Left lobe of liver (tissue), 2 donors: ENCODE measurements at places on chromosomes 2 and 18. TPM values are rescaled to one million over a fixed set of nuclear protein-coding genes. Genes with fewer than 3 reads are reported as not detected.

The UGT1A10 gene
- 0.45 TPM for total RNA-seq

The LAMA1 gene
- total RNA-seq: 0.33 TPM

The ANKMY1 gene
- total RNA-seq: 13.1 TPM

The AGFG1 gene
- 21.9 TPM for total RNA-seq

The INHA gene
- 0.20 TPM for total RNA-seq

The UPP2 gene
- 0.91 TPM for total RNA-seq

The LRRC30 gene
- not detected for total RNA-seq

The KCNF1 gene
- not detected for total RNA-seq

The IL36A gene
- total RNA-seq: not detected

The C2orf80 gene
- not detected for total RNA-seq

The HOXD12 gene
- not detected for total RNA-seq
